Activated CD4-positive, alpha-beta T cell treated with anti-CD3 and anti-CD28 coated beads, Interleukin-2, amount 10 ng/mL, durations not matched to agents 7 days and 5 days (primary cell): ENCODE measurements at places on chromosomes 3 and 15. TPM values are rescaled to one million over a fixed set of nuclear protein-coding genes. Genes with fewer than 3 reads are reported as not detected.

DNA sequence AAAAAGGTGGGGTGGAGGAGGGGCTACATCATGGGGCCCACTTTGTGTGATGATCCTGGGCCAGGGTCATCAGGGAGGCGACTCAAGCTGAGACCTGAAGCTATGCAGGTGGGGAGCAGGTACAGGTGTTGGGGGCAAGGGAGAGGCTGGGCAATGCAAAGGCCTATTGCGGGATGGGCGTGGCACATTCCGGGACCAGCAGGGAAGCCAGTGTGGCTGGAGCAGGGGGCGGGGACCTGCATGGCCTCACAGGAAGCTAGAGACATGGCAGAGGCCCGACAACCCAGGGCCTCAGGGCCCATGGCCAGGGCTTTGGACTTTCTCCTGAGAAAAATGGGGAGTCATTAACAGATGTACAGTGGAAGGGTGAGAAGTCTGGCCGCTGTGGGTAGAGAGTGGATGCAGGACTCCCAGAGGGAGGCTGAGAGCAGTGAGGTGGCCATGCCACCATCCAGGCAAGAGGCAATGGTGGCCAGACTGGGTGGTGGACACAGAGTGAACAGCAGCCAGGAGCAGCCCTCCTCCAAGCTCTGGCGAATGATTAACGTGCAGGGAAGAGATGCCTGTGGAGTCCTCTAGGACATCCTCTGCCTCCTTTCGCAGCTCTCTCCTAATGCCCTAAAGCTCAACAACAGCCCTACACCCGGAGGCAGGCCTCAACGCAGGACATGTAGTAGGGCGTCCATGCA lies 122.6 kb upstream of the ATP2B2 start:
- peaks cover 4% of the 10 kb centered on the region for H3K27me3 ChIP-seq
- no peak for DNase-seq
- peak overlapping the region; percentile 4 for H3K27ac ChIP-seq
- no peaks in the 10 kb centered on the region for H3K36me3 ChIP-seq
- H3K4me3 ChIP-seq, result no peak overlapping the region
- H3K4me1 ChIP-seq, result no peaks in the 10 kb centered on the region

DNA sequence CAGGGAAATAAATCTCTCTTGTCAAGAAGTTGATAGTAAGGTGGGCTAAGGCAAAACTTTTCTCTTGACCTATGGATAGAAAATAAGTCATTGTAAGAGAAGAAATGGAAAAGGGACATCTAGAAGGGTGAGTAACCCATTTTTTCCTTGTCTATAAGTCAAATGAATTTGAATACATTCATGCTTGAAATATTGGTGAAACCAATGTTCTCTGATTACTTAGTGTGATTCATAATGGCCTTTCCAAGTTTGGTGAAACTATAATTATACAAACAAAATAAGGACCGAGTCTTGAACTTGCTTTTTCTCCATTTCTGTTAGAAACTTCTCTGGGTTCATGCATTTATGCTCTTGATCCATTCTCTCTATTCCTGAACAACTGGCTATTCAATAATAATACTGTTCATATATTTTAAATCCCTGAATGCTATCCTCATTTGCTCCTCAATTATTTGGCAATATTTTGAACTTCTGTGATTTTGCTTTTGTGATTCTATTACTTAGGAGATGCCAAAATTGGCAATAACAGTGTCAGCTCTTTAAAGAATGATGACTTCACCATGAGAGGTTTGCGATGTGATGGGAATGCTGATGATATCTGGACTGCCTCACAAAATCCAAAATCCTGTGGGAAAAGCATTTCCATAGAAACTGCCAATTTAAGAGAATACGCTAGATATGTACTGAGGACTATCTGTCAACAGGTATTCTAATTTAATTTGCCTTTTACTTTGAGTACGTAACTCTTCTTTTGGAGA lies 12.3 kb downstream of the P2RY12 start:
- DNase-seq, result no peak
- H3K27ac ChIP-seq, result no peak overlapping the region
- H3K36me3 ChIP-seq, result no peaks in the 10 kb centered on the region
- peaks cover 5% of the 10 kb centered on the region for H3K27me3 ChIP-seq

- H3K36me3 ChIP-seq, result no peaks in the 10 kb centered on the region
- no peak for DNase-seq
- no peaks in the 10 kb centered on the region for H3K4me1 ChIP-seq
- no peak overlapping the region for H3K27ac ChIP-seq
- H3K27me3 ChIP-seq, result peaks cover 10% of the 10 kb centered on the region
Measured at GRCh38 chr3:151971814-151972579, 98.6 kb downstream of the SUCNR1 start.

Gene CYP8B1
- not detected for total RNA-seq

Gene CLN6
- 61.9 TPM for total RNA-seq

Gene CADPS
- not detected for total RNA-seq

Gene MCTP2
- 17.2 TPM for total RNA-seq
